ENCODE measurements at places on chromosomes 3 and 15.

GRCh38 chr3:41159588-41160189, 39.6 kb upstream of the CTNNB1 start:
- no peak for DNase-seq

GRCh38 chr15:67411486-67411885, 109.4 kb upstream of the C15orf61 start:
- DNase-seq, result no peak

DNA sequence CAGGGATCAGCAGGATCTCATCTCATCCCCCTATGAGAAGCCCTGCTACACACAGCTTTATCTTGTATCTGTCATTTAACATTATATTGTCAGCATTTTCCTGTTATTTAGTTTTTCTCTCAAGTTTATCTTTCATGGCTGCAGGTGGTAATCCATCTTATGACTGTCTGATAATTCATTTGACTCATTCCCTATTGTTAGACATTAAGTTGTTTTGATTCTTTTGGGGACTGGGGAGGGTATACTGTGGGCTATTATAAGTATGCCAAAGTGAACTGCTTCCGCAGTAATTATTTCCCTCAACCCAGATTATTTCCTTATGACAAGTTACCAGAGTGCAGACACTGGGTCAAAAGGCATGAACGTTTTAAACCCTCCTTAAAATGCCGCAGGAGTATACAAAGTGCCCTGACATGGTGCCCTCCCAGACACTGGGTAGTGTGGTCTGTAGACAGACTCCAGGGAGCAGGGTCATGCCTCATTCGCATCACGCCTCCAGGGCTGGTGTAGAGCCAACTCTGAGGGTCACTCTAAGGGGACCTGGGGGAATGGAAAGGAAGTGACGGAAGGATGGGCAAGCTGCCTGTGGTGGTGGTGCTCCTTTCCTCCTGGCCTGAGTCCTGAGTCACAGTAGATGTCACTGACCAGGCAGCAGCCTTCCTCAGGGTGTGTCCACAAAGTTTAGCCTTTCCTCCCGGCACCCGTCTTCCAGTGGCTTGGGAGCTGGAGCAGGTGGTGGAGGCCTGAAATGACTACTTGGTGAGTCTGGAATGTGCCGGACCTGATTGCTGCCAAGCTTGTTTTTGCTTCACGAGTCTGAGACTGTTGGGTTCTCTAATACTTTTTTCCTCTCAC, 11.6 kb downstream of the GPR160 start:
- DNase-seq, result no peak

GRCh38 chr3:125045194-125045593, 10.6 kb downstream of the HEG1 start:
- DNase-seq, result no peak

DNA sequence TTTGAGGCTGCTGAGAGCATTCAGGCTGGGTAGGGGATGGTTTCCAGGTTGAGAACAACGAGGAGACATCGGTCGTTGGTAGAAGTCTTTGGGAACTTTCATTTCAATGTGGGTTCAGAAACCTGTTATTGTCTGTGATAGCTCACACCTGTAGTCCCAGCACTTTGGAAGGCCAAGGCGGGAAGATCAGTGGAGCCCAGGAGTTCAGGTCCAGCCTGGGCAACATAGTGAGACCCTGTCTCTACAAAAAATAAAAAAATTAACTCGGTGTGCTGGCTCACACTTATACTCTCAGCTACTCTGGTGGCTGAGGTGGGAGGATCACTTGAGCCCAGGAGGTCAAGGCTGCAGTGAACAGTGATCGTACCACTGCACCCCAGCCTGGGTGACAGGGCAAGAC, 988 bp upstream of the RNF168 start:
- no peak for DNase-seq

DNA sequence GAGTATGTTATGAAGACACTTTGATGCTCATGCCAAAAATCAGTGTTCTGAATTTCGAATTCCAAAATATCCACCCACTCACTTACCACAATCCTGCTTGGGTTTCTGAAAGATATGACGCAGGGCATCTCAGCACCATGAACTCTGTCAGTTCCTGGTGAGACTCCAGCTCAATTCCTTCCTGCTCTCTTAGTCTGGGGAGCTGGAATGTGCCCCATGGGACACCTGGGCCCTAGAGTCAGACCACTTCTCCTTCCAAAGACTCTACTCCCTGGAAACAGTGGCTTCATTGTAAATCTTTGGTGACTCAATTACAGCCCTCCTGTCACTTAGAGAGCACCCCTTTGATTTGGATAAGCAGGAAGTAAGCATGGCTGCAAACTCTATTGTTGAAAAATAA, 50.5 kb downstream of the CD86 start:
- no peak for DNase-seq

GRCh38 chr15:80695911-80696661, 976 bp downstream of the ABHD17C start:
- DNase-seq, result no peak

GRCh38 chr15:38496151-38496550, 42.2 kb downstream of the FAM98B start:
- no peak for DNase-seq

GRCh38 chr15:75112278-75112847, 89.0 kb downstream of the PPCDC start:
- no peak for DNase-seq

GRCh38 chr15:88315221-88315878, 58.8 kb upstream of the NTRK3 start:
- DNase-seq, result no peak

- DNase-seq, result no peak
Measured at GRCh38 chr3:195012571-195012970, 258.4 kb downstream of the XXYLT1 start.

DNA sequence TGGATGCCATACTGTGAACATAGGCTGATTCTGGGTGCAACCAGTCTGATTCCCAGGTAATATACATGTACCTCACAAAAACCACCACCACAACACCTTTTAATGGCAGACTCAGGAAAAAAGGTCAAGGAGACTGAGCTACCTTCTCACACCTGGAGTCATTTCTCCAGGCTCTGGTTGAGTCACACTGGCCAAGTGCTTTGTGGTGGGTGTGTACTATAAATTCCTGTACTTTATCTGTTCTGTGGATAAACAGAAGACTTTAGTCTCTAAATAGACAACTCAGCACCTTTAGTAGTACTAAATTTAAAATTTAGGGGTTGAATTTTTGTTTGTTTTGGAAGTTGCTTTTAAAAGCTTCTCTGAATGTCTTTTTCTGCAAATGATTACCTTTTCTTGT, 46.7 kb downstream of the TOP2B start:
- DNase-seq, result no peak

DNA sequence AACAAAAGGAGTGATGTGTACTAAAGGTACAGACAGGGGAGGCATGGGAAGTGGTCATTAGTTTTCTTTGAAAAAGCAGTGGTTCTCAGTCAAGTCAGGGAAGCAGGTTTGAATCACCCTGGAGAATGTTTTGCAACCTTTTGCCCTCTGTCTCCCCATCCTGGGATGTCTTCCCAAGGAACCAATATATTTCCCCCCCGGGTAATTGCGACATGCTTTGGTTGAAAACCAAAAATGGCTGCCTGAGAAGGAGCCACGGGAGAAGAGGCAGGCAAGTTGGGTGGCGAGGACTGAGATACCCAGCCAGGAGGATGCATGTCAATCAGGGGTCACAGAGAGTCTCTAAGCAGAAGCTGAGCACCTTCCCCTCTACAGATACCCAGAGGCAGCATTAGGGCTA, 20.2 kb upstream of the PPP1R2 start:
- no peak for DNase-seq

GRCh38 chr15:71761649-71762048, 48.7 kb upstream of the NR2E3 start:
- DNase-seq, result no peak

DNA sequence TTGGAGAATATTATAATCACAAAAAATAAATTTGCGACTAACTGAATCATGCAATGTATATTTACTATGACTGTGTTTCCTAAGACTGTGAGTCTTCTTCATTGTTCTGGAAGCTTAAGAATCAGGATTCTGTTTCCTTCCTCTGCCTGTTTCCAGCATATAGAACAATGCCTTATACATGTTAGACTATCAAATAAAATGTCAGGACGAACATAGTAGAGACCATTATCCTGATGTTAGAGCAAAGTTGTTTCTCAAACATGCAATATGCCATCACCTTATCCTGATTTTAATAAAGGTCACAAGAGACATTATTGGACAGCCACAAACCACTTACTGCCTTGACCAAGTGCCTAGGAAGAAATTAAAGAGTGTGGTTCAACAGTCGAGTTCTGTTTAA, 457.4 kb upstream of the AGTR1 start:
- no peak for DNase-seq

DNA sequence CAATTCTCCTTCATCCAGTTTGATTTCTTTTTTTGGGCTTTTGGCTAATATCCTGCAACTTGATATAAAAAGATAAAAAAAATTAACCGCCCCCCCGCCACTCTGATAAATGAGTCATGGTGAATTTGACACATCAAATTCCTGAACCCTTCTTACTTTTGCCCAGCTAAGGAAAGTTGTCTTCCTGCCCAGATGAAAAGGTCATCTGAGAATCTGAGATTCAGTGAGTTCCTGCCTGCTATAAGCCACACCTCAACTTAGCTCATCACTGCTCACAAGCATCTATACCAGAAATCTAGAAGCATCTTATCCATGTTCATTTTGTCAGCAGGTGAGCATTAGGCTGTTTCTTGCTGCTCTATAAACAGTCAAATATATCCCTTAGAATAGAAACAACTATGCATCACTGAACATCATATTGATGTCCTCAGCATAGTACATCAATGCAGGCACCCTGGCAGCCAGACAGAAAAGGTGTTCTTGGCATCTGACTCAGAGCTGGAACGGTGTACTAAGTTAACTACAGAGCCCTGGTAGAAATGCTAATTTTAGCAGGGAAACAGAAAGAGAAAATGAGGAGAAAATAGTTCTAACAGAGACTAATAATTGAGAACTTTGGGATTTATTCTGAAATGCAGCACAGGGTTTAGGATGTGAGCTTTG, 77.1 kb downstream of the SEMA6D start:
- DNase-seq, result no peak

DNA sequence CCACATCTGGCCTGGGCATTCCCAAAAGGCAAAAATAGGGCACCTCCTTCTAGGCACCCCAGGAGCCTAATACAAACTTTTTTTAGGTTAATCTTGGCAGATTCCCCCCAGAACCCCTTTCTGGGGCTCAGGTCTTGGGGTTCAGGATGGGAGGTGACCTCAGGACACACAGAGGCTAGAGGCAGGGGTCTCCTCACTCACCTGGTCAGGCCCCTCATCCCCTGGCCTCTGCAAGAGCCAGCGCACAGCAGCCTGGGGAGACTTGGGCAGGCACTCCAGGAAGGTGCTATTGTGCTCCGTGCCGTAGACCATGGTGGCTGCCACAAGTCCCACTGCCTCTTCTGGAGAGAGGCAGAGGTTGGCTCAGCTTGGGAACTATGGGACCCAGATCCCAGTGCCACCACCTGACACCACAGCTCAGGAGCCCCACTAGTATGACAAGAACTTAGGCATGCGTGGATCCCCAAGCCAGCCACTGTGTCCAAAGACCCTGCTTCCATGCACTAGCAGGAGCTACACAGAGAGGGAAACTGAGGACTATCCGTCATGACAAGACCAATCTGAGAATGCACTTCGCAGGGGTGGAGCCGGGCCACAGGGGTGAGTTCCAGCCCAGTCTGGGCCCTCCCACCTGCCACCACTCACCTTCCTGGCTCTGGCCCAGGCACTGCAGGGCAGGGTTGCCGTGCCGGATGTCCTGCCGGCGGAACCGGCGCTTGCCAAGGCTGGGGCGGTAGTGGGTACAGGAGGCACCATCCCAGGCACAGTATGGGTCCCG, 7.4 kb downstream of the SEMA3G start:
- DNase-seq, result no peak

DNA sequence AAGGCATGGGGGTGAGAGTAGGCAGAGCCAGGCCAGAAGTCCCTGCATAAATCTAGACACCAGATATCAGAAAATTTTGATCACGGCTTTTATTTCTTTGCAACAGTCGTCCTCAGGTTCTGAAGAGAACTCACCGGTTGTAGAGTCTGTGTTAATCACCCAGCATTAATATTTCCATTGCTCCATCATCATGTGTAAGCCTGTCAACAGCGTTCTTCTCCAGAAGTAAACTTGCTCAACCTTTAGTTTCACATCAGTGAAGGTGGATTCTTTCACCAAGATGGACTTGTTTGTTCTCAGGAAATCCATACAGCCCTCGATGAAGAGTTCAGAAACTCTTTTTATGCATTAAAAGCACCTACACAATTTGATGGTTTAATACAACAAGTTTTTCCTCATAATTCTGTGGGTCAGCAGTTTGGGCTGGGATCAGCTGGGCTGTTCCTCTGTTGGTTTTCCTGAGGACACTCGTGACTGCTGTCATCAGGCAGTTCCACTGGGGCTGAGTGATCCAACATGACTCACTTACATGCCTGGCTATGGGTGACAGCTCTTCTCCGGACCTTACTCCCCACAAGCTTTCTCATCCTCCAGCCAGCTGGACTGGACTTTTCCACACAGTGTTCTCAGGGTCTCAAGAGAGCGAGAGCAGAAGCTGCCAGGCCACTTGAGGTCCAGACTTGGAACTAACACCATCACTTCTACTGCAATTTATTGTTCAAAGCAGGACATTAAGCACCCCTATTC, 303.4 kb downstream of the ZNF621 start:
- DNase-seq, result no peak

GRCh38 chr15:31325595-31326155, 960 bp upstream of the KLF13 start:
- DNase-seq, result peak; percentile 26

Data from neural crest cell (in vitro differentiated cells).